ENCODE measurements at places on chromosomes 5 and 9. TPM values are rescaled to one million over a fixed set of nuclear protein-coding genes. Genes with fewer than 3 reads are reported as not detected.
A peak's percentile ranks its signal among the peaks of the same experiment; 100 is the strongest.

Gene MSX2
- 2.0 TPM for total RNA-seq

Gene SLC36A2
- not detected for total RNA-seq

DNA sequence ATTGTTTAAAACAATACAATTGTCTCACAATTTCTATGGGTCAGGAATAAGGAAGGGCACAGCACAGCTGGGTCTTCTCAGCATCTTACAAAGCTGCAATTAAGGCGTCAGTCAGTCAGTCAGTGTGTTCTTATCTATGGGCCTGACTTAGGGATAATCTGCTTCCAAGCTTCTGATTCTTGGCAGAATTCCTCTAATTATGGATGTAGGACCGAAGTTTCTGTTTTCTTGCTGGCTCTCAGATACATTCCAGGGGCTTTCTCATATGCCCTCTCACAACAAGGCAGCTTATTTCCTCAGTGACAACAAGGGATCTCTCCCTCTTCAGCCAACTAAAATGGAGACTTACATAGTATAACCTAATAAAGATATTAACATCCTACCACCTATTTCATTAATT is 1925.3 kb upstream of the ACO1 start:
- H3K4me3 ChIP-seq = no peak overlapping the region
- H3K27me3 ChIP-seq = no peaks in the 10 kb centered on the region
- no peak for DNase-seq
- H3K4me1 ChIP-seq = no peaks in the 10 kb centered on the region
- H3K36me3 ChIP-seq = no peaks in the 10 kb centered on the region

DNA sequence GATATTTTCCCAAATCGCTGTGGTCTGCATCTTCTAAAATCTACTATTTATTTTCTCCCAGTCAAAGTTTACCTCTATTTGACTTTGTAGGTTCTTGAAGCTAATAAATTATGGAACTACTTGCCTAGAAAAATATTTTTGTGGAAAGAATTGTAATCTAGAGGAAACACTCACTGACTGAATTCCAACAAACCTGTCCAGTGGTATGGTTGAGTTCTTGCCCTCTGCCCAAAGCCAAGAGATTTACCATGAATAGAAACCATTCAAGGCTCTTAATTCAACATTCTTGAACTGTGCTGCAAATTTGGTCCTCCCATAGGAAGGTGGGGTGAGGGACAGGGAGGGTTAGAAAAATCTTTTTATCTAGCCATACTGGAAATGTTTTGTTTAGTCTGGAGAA is 233.9 kb upstream of the MAP3K1 start:
- H3K4me3 ChIP-seq = no peak overlapping the region
- DNase-seq = no peak
- H3K36me3 ChIP-seq = no peaks in the 10 kb centered on the region
- H3K27ac ChIP-seq = no peak overlapping the region

Gene LECT2
- not detected for total RNA-seq

DNA sequence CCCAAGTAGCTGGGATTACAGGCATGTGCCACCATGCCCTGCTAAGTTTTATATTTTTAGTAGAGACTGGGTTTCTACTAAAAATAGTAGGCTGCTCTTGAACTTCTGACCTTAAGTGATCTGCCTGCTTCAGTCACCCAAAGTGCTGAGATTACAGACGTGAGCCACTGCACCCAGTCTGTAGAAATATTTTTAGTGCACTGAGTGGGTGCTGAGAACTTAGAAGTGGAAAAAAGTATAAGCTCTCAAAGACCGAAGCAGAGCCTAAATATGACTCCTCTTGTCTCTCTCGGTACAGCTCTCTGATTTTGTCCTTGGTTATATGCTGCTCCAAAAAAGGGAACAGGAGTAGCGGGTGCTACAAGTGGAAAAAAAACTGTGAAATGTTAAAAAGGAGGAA is 353.8 kb upstream of the IZUMO3 start:
- no peak for DNase-seq
- H3K27me3 ChIP-seq = no peaks in the 10 kb centered on the region
- H3K4me3 ChIP-seq = no peak overlapping the region
- no peaks in the 10 kb centered on the region for H3K36me3 ChIP-seq

DNA sequence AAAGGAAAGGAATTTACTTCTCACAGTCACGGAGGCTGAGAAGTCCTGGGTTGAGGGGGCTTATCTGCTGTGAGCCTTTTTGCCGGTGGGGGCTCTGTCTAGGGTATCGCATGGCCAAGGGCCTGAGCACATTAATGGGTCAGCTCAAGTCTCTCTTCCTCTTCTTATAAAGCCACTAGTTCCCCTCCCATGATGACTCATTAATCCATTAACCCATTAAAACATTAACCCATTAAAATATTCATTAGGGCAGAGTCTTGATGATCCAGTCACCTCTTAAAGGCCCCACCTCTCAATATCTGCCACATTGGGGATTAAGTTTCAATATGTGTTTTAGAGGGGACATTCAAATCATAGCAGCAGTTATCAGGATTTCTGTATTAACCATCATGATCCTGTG is 406.3 kb downstream of the SPOCK1 start:
- H3K4me1 ChIP-seq = no peaks in the 10 kb centered on the region
- no peak overlapping the region for H3K4me3 ChIP-seq
- H3K27ac ChIP-seq = no peak overlapping the region
- DNase-seq = no peak
- H3K36me3 ChIP-seq = no peaks in the 10 kb centered on the region

Gene OR5C1
- total RNA-seq = not detected

DNA sequence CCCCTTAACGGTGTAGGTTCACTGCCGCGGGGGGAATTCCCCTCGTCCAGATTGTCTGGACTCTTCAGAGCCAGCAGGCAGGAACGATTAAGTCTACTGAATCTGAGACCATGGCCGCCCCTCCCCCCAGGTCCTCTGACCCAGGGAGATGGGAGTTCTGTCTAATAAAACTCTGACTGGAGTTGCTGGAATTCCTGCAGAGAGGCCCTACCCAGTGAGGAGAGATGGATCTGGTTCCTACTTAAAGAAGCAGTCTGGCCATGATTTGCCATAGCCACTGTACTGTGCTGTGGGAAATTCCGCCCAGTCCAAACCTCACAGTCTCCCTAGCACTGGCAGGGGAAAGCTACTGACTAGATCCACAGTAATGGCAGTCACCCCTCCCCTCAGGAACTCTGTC is 237.7 kb upstream of the RASA1 start:
- H3K27ac ChIP-seq = no peak overlapping the region
- H3K4me1 ChIP-seq = no peaks in the 10 kb centered on the region
- no peak overlapping the region for H3K4me3 ChIP-seq
- no peak for DNase-seq
- H3K36me3 ChIP-seq = no peaks in the 10 kb centered on the region

Gene ACTBL2
- total RNA-seq = not detected

DNA sequence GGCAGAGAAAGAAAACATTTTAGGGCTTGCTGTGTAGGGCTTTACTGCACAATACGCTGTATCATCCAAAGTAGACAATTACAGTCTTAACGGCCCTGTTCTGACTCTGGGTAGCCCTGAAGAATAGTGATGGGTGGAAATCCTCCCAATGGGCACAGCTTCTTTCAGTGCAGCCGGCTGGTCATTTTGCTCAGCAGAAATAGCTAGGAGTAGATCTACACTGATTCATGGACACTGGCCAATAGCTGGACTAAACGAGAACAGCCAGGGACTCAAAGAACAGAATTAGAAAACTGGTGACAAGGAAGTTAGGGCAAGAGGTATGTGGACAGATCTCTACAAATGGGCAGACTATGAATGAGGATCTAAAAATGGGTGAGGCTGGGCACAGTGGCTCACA is 69.3 kb downstream of the IARS1 start:
- H3K36me3 ChIP-seq = peaks cover 78% of the 10 kb centered on the region
- H3K4me1 ChIP-seq = no peaks in the 10 kb centered on the region
- H3K27ac ChIP-seq = no peak overlapping the region
- H3K27me3 ChIP-seq = no peaks in the 10 kb centered on the region
- no peak for DNase-seq

Gene FGF10
- 0.26 TPM for total RNA-seq

DNA sequence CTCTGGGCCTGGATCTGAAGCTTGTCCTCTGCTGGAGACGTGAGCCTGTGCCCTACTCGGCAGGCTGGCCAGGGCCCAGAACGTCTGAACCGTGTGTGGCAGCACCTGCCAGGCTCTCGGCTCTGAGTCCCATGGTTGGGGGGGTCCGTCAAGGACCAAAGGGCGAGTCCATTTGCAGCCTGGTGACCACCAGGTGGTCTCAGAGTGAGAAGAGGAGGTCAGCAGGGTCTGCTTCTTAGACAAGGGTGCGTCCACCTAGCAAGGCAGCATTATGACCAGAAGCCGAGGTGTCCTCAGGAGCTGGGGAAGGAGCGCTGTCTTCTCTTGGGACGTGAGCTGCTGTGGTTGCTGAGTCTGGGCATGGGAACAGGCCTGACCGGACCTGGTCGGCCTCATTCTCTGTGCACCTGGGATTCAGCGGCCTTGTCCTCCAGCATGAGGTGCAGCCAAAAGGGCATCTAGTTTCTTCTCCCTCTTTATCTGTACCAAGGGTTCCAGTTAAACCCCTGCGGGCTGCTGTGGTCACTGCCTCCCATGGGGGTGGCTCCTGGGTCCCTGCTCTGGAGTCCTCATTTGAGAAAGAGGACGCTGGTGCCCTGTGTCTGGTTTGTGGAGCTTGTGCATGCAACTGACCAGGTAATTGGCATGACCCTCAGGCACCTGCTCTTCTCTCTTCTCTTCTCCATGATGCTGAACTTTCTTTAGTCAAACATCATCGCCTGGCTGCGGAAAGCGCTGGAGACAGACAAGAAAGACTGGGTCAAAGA is 14.4 kb downstream of the EXOC3 start:
- no peak overlapping the region for H3K27ac ChIP-seq
- no peak overlapping the region for H3K4me3 ChIP-seq
- H3K27me3 ChIP-seq = no peaks in the 10 kb centered on the region
- peaks cover 87% of the 10 kb centered on the region for H3K36me3 ChIP-seq
- peak; percentile 6 for DNase-seq

DNA sequence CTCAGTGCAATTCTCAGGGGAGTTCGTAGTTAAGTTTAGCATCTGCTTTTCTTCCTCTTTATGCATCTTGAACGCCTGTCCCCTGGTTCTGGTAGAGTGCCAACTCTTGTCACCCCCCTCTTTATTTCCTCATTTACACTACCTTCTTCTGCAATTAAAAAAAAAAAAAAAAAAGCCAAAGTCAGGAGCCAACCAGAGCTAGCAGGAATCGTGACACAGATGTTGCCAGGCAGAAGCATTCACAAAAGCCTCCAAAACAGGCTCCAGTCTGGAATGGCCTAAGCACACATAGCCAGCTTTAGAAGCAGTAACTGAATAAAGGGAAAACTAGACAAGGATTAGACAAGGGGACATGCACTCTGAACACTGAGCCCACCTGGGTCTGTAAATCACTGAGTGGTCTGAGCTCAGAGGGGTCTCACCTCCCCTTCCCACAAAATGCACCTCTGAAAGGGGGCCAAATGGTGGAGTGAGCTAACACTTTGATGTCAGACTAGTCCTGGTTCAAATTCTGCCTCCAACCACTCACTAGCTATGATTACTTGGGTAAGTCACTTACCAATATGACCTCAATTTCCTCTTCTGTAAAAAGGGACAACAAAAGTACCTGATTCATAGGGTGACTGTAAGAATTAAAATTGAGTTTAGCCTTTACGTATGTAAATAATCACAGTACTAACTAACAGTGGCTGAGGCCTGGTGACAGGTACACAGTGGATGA is 2.0 kb downstream of the CD74 start:
- H3K27me3 ChIP-seq = no peaks in the 10 kb centered on the region
- peak; percentile 84 for DNase-seq
- H3K36me3 ChIP-seq = no peaks in the 10 kb centered on the region
- H3K4me1 ChIP-seq = peaks cover 53% of the 10 kb centered on the region
- peak overlapping the region; percentile 93 for H3K27ac ChIP-seq
- peak overlapping the region; percentile 60 for H3K4me3 ChIP-seq

DNA sequence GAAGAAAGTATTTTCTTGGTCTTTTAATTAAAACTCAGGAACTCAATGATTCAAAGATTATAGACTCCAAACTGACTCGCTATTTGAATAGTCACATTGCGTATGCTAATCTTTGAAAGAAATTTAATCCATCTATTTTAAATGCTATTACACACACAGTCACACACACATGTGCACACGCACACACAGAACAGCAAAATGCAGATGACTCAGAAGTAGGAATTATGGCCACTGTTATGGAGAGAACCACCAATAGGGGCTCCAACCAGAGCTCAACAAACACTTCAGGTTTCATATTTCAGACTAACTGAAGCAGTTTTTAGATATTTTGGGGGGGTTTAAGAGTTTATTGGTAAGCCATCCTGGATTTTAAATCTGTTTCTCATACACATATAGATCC is 1917.9 kb downstream of the EFNA5 start:
- no peaks in the 10 kb centered on the region for H3K27me3 ChIP-seq
- H3K4me1 ChIP-seq = no peaks in the 10 kb centered on the region
- no peak overlapping the region for H3K27ac ChIP-seq
- DNase-seq = no peak
- H3K36me3 ChIP-seq = no peaks in the 10 kb centered on the region

Gene EGFLAM
- total RNA-seq = 12.2 TPM

GRCh38 chr9:131698618-131698985 is 41.3 kb downstream of the RAPGEF1 start:
- no peaks in the 10 kb centered on the region for H3K27me3 ChIP-seq
- no peaks in the 10 kb centered on the region for H3K36me3 ChIP-seq
- peaks cover 96% of the 10 kb centered on the region for H3K4me1 ChIP-seq
- peak overlapping the region; percentile 90 for H3K27ac ChIP-seq

GRCh38 chr9:20604562-20604961 is 17.7 kb downstream of the MLLT3 start:
- DNase-seq = no peak
- peak overlapping the region; percentile 38 for H3K4me3 ChIP-seq
- no peaks in the 10 kb centered on the region for H3K27me3 ChIP-seq
- no peaks in the 10 kb centered on the region for H3K36me3 ChIP-seq
- peak overlapping the region; percentile 43 for H3K27ac ChIP-seq

GRCh38 chr9:27205198-27205597 is 91.8 kb downstream of the EQTN start:
- DNase-seq = no peak
- H3K4me3 ChIP-seq = no peak overlapping the region
- H3K27ac ChIP-seq = no peak overlapping the region
- no peaks in the 10 kb centered on the region for H3K27me3 ChIP-seq
- H3K4me1 ChIP-seq = no peaks in the 10 kb centered on the region

Gene CTNND2
- total RNA-seq = 8.5 TPM

GRCh38 chr9:113578279-113578865 is 114.8 kb downstream of the RGS3 start:
- no peaks in the 10 kb centered on the region for H3K27me3 ChIP-seq
- no peak for DNase-seq
- H3K27ac ChIP-seq = peak overlapping the region; percentile 90
- no peaks in the 10 kb centered on the region for H3K36me3 ChIP-seq
